ENCODE measurements at places on chromosomes 4 and X.

DNA sequence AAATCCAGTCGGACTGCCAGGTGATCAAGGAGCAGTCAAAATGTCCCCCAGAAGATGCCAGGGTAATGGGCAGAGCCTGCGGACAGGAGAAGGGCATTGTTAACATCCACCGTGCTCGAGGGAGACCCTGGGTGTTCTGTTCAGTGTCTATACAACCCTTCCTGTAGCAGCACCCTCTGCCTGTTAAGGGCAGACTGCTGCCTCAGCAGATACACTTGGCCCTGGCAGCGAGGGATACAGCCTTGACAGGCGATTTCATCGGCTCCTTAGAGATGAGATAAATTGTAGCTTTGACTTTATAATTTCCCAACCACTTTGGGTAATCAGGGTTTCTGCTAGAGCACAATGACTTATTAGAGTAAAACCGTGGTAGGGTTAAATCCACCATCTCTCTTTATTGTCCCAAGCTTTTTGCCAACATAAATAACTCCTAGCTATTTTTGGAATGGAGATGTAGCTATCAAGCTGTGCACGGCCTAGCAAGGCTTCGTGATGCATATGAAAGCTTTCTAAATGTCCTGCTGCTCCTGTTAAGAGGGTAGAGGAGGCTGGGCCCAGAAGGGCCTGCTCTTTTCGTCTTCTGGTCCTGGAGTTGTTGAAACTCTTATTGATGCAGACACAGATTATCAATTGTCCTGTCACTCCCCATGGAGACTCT lies 195.9 kb downstream of the CPEB2 start:
- DNase-seq, result peak; percentile 8

DNA sequence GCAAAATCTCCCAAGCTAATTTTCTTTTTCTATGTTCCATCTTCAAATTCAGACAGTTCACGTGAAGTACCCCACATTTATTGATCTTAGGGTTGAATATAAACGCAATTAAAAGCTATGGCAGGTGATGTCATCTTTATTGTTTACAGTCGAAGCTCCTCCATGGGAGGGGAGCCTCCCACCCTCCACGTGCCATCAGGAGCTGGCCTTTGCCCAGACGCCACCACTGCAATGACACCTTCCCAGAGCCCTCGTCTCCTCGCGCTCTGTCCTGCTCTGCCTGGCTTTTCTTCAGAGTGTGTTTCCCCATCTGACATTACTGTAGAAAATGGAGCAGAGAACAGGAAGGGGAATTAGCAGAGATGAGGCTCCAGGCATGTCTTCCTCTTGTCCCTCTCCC lies 18.8 kb upstream of the CYP4V2 start:
- no peak for DNase-seq

DNA sequence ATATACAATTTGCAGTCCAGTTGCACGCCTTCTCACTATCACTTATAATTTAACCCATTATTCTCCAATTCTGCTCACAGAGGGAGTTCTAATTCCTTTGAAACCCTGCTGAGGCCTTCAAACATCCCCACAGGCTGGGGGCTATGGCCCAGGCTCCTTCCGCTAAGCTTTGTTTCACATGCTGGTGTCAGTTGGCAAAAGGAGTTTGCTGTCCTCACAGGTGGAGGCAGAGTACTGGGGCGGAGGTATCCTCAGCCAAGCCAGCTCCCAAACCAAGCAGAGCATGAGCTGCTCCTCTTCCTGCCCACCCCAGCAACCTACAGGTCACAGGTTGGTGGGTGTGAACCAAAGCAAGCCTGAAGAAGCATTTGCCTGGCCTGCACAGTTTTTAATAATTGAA lies 21.5 kb downstream of the BTC start:
- no peak for DNase-seq

GRCh38 chr4:5703831-5704230 lies 4.5 kb downstream of the EVC2 start:
- no peak for DNase-seq

- DNase-seq, result no peak
Measured at GRCh38 chr4:106303548-106304281, 12.3 kb downstream of the TBCK start.

DNA sequence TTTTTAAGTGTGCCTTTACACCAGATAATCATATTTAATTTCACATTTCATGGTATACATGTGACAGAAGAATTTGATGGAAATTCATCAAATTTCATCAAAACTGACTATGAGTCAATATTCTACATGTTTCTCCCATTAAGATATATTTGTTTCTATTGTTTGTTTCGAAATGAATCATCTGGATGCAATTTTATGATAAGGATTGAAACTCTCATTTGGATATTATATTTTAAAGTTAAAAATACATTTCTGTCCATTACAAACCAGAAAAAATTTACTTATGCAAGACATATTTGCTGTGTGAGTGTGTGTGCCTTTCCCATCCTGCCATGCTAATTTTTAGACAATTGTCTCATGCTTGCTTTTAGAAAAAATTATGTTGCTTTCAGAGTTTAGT lies 52.2 kb downstream of the SULT1B1 start:
- DNase-seq, result no peak

DNA sequence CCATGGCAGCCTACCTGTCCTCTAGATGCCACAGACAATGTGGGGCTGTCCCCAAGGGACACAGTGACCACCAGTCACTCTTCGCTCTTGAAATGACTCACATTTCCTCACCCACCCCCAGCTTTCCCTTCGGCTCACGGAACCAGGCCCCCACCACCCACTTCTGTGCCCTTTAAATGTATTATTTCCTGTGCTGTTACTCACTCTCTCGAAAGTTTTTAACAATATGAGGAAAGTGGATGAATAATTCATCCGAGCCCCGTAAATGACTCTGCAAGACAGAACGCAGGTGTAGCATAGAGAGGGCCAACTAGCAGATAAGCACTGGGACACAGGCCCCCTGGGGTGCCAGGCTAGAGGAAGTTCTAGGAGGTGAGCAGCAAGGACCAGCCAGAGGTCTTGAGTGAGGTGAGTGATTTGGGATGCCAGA lies 179.5 kb upstream of the TBL1X start:
- no peak for DNase-seq

DNA sequence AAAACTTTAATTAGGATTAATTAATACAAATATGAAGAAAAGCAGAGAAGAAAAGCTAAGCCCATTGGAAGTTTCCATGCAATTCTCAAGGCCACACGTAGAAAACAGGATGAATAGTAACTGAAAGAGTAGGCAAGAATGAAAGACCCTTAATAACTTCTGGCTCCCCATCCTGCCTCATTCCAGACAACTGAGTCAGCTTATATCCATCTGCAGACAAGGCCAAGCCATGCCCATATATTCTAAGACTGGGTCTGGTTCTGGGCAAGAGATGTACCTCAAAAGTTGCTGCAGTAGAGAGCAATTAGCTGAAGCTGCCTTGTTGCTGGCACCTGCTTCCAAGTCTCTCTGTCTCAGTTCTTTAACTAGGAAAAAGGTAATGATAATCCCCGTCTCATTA lies 244.1 kb downstream of the GPC3 start:
- no peak for DNase-seq

GRCh38 chr4:159201168-159201567 lies 98.3 kb downstream of the RAPGEF2 start:
- DNase-seq, result peak; percentile 21

Measured in NCI-H2081 (cell line).